ENCODE measurements at places on chromosomes 4 and X.
A peak's percentile ranks its signal among the peaks of the same experiment; 100 is the strongest.

DNA sequence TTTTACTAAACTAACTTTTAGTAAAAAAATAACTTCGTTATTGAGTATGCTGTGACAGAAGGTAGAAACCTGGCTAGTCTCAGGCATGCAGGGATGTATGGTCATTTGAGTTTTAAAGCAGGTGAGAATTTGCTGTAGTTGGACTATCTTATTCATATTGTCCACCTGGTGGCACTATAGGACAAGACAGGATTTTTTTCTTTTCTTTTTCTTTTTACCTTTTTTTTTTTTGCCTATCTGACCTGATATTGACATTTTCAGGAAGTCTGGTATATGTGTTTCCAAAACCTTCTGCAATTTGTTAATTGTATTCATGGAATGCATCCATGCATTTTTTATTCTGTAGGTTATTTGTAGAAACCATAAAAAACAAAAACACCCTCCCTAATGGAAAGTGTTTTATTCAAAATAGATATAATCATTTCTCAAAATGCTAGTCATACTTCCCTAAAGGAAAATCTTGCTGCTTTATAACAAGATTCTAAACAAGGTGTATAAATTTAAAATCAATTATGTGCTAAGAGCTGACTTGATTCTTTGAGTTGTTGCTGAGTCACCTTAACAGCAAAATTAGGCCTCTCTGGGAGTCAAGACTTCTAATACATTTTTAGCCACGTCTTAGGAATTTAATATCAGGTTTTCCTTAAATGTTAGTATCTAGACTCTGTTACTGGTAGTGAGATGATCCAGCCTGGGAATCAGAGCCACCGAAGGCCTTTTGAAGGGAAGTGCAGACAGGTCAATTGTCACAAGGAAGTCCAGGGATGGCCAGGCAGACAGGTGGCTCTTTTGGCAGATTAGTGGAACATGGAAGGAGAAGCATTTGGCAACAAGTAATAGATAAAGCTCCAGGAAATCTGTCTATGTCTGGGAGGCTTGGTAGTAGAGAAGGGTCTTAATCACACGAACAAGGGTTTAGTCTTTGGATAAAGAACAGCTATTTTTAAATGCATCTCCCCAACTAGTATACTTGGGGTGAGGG, 201.3 kb upstream of the GNPDA2 start:
- peak; percentile 12 for DNase-seq

DNA sequence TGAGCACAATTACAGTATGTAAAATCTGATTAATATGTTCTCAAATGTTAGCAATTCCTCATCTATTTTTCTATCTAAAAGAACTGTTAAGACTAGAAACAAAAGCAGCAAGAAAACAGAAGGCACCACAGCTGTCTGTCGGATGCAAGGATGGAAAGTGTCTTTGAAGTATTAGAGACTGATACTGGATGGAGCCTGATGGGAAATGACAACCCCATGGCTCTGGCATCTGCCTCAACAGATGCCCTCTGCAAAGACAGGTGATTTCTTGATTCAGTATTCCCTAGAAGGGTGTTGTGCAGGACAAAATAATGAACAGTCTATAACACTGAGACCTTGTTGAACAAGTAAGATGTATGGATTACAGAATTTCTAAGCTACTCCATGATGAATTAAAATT, 19.7 kb downstream of the LRCH2 start:
- no peak for DNase-seq

DNA sequence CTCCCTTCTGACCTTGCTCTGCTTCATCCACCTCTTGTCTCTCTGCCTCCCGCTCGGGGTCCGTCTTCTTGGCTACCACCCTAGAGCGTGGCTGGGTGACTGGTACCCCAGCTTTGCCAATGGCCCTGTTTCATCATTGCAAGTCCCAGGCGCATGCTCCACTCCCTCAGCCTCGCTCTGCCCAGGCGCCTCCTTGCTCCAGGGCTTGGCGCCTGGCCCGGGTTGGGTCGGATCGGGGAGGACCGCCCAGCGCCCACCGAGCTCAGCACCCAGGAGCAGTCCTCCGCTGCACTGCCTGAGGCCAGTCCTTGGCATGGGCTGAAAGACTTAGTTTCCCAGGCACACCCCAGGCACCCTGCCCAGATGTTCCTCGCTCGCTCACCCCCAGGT, 577 bp downstream of the BGN start:
- DNase-seq: peak; percentile 45

- DNase-seq: no peak
These were observed 689 bp upstream of the NHSL2 start for GRCh38 chrX:71909956-71910355.

- no peak for DNase-seq
These were observed 480.8 kb upstream of the INTU start for GRCh38 chr4:127151941-127152340.

- DNase-seq: no peak
These were observed 3.0 kb downstream of the IL2 start for GRCh38 chr4:122453384-122453995.

DNA sequence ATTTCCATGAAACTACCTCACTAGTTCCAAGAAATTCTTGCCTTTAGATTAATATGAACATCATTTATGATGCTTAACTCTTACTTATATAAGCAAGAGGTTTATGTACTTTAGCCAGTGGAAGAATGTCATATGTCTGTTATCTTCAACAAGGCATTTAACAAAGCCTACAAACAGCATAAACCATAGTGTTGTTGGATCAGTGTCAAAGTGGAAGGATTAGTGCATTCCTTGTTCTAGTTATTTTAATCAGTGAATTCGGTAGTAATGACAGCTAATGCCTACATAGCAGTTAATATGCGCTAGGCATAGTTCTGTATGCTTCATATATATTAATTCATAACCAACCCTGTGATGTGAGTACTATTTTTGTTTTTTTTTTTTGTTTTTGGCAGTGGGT, 3.1 kb downstream of the PI4K2B start:
- no peak for DNase-seq

GRCh38 chr4:183263787-183264386, 56.2 kb downstream of the CLDN22 start:
- DNase-seq: no peak

DNA sequence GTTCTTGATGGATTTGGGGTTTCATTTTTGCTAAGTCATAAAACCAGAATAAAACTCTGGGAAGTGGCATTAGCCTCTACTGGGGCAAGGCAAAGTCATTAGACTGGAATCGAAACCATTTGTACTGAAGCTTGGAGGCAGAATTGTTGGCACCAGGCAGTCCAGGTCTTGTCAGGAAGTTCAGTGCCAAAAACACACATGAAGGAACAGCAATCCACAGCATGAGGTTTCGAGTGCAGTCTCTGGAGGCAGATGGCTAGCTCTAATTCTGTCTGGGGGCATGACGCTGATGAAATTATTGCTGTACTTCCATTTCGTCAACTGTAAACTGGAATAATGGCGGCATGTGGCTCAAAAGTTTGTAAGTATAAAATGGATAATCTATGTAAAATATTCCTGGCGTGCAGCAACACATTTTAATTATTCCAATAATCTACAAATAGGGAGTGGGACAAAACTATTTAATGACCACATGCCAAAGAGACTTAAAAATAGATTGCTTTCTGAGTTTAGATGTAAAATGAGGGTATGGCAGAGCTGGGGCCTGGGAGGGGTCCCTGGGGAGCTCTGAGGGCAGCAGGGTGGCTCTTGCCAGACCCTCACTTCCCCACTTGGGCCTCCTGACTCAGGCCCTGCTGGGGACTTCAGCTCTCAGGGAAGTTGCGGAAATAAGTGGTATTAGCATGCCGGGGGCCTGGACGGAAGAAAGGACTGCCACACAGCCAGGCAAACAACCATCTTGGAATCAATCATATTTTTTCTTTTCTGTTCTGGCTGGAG, 18.8 kb upstream of the CENPU start:
- DNase-seq: no peak

DNA sequence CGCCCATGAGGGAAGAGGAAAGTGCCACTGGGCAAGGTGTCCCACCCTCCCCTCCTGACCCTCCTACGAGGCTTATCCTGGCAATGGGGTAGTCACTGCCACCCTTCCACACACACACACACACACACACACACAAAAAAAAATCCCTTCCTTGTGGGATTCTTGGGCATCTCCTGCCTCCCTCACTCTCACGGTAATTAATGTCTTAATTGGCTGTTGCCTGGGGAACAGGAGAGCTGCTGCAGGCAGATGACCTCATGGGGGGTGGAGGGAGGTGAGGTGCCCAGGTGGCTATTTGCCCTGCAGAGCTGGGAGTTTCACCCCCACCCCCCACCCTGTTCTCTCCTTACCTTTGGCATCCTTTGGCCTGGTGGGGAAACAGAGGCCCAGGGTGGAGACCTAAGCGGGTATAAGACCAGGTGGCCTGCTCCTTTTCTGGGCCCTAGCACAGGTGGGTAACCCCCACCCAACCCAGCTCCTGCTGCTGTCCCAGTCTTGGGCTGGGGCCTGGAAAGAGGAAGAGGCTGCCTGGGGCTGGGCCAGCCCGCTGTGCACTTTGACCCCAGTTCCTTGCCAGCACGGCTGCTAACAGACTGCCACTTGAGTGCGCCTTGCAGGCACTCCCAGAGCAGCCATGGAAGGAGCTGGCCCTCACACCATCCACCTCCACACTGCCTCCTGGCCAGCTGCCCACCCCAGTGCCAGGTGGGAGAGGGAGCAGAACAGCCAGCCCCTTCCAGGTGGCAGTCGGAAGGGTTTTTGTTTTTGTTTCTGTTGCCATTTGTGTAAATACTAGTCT, 12.6 kb downstream of the EFNB1 start:
- DNase-seq: no peak

GRCh38 chr4:154004016-154004415, 215.1 kb upstream of the SFRP2 start:
- DNase-seq: no peak

DNA sequence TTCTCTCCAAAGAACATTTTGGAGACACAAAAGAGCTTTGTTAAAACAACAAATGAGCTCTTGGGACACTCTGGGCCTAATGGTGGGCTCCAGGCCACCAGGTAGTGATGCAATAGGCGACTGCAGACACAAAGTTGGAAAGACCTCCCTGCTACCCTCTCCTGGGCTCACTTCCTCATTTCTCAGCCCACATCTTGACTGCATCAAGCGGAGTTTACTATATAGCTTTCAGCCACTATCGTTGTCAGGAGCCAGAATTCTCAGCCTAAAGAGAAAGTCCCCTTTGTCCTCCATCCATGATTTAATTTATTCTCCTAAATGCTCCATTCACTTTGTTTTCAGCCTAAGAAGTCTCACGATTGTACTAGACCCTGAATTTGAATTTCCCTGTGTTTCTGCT, 114.9 kb downstream of the EFHC2 start:
- peak; percentile 20 for DNase-seq

- no peak for DNase-seq
These were observed 893.9 kb downstream of the PCDH7 start for GRCh38 chr4:31613946-31614623.

DNA sequence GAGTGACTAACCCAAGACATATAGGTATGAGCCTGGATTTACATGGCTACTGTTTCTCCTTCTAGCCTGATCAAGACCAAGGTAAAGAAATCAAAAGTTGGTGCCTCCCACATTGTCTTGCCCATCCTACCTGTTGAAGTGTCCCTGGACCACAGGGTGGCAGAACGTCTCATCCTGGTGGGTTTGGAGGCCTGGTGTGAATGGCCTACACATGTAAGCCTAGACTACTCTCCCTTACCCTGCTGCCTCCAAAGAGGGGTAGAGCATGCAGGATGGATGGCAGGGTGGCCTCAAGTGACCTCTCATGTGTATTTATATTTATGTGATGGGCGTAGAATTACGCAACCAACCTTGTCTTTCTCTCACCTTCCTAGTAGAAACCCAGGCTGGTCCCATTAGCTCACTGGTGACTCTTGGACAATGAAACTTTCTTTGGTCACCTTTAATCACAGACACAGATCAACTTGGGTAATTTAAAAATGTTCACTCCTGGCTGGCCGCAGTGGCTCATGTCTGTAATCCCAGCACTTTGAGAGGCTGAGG, 73.3 kb upstream of the SOD3 start:
- no peak for DNase-seq

GRCh38 chrX:74423289-74423998, 2.2 kb downstream of the SLC16A2 start:
- DNase-seq: no peak

DNA sequence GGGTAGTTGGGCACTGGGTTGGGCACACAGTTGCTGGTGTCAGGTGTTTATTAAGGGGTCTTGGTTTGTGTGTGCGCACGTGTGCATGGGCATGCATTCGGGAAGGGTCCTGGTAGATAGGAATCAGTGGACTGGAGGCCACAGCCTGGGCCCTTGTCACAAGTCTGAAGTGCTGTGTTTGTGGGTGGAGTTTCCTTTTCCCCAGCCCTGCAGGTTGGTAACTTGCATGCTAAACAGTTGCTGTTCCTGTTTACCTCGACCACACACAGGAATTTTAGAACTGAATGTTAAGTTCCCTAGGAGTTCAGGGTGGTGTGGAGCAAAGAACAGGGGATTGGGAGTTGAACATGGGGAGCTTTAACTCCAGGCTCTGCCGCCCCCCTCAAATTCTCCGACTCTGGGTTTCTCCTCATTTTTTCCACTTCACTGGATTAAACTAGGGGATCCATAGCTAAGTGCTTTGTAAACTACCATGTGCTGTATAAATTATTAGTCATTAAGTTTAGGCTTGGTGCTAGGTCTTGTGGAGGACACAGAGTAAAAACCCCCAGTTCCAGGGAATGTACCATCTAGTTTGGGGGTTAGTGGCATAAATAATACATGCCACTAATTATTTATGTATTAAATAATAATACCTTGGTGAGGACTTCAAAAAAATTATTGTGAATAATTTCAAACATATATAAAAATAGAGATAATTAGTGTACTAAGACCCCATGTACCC, 49.0 kb downstream of the STARD8 start:
- no peak for DNase-seq

DNA sequence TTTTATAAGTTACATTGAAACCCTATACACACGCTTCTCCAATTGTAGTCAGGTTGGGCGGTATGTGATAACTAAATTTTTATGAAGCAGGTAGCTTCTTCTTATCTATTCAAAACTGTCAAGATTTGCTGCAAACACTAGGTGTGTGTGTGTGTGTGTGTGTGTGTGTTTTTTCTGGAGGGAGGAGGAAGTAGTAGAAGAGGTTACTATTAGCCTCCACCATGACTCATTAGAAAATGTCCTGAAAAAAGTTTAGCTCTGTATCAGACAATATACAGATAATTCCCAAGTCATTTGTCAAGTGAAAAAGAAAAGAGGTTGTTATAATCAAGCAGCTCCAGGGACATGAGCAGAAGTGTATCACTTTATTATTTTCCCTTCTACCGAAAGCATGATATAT, 33.9 kb downstream of the PCDH7 start:
- no peak for DNase-seq

Measured in Ammon's horn (tissue), 1 donor.